ENCODE measurements at places on chromosomes 5 and 9.

DNA sequence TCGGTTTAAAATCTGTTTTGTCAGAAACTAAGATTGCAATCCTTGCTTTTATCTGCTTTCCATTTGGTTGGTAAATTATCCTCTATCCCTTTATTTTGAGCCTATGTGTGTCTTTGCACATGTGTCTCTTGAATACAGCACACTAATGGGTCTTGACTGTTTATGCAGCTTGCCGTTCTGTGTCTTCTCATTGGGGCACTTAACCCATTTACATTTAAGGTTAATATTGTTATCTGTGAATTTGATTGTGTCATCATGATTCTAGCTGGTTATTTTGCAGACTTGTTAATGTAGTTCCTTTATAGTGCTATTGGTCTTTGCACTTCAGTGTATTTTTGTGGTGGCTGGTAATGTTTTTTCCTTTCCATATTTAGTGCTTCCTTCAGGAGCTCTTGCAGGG is 36.3 kb upstream of the SMIM15 start:
- DNase-seq, result no peak

DNA sequence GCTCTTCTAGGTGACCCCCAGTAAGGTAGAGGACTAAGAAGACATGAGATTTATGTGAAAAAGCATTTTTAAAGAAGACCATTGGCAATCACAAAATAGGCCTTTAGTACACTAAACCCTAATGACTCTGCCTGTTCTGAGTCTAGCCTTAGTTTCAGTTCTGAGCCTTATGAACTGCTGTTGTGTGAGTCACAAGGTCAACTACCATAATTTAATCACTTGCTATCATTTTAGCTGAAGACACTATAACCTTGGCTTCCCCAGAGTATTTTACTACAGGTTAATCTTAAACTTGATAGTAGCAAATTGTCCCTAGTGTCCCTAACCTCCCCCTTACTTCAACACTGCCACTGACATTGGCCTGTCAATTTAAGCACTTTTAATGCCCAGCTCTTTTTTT is 34.4 kb downstream of the APC start:
- DNase-seq, result no peak

GRCh38 chr5:82886911-82887310 is 190.3 kb downstream of the TMEM167A start:
- DNase-seq, result no peak

GRCh38 chr5:159149085-159149484 is 49.4 kb upstream of the EBF1 start:
- no peak for DNase-seq

- no peak for DNase-seq
Measured at GRCh38 chr5:143142596-143143435, 260.7 kb downstream of the NR3C1 start.

- DNase-seq, result no peak
Measured at GRCh38 chr9:136840140-136840876, 2.0 kb upstream of the AJM1 start.

DNA sequence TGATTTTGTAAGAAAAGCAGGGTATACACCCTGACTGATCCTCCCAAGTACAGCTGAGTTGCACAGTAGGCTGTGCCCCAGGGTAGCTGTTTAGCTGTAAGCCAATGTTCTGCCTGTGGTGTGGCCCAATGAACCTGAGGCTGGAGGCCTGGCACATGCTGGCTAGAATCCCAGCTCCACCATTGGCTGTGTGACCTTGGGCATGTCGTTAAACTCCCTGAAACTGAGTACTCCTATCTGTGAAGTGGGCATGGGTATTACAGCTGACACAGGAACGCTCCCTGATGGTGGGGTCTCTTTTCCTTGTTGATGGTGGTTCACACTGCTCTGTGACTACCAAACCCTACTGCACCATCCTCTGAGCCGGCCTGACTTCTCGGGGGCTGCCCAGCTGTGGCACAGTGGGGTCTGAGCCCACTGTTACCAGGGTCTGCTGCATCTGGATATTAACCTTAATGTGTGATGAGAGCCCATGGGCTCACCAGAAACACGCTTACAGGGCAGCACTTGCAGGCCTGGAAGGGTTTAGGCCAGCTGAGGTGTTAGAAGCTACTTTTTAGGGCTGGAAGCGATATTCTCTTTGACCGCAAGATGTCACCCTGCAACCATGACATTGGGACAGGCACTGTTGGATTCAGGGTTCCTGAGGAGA is 7.0 kb upstream of the GADD45G start:
- peak; percentile 76 for DNase-seq

GRCh38 chr5:153896701-153897100 is 142.0 kb downstream of the FAM114A2 start:
- DNase-seq, result peak; percentile 16

- DNase-seq, result peak; percentile 28
Measured at GRCh38 chr5:143435210-143435657, 31.7 kb upstream of the NR3C1 start.

DNA sequence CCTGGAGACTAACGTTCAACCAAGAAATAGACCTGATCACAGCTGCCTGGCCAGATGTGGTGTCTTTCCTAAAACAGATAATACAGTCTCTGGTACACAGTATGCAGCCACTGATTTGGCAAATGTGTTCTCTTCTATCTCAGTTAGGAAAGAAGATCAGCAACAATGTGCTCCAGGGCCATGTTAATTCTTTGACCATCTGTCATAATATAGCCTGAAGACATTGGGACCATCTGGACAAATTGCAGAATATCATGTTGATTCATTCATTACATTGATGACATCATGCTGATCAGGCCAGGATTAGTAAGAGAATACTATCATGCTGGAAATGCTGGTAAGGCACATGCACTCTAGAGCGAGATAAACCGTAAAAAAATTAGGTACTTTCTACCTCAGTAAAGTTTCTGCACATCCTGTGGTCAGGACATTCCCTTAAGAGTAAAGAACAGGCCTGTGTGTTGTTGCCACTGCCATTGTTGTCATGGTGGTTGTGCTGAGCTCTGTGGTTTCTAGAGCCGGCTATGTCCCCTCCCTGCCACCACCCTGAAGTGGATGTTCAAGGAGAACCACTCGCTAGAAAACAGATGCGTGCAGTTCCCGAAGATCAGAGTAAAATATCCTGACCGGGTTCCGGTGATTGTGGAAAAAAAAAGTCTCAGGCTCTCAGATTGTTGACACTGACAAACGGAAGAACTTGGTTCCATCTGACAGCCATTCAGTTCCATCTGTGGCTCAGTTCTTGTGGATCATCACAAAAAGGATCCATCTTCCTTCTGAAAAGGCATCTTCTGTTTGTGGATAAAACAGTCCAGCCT is 6.4 kb upstream of the JMY start:
- no peak for DNase-seq

GRCh38 chr9:81389569-81389993 is 299.8 kb downstream of the TLE1 start:
- DNase-seq, result no peak

GRCh38 chr9:131432050-131432449 is 38.2 kb downstream of the PRRC2B start:
- DNase-seq, result no peak

DNA sequence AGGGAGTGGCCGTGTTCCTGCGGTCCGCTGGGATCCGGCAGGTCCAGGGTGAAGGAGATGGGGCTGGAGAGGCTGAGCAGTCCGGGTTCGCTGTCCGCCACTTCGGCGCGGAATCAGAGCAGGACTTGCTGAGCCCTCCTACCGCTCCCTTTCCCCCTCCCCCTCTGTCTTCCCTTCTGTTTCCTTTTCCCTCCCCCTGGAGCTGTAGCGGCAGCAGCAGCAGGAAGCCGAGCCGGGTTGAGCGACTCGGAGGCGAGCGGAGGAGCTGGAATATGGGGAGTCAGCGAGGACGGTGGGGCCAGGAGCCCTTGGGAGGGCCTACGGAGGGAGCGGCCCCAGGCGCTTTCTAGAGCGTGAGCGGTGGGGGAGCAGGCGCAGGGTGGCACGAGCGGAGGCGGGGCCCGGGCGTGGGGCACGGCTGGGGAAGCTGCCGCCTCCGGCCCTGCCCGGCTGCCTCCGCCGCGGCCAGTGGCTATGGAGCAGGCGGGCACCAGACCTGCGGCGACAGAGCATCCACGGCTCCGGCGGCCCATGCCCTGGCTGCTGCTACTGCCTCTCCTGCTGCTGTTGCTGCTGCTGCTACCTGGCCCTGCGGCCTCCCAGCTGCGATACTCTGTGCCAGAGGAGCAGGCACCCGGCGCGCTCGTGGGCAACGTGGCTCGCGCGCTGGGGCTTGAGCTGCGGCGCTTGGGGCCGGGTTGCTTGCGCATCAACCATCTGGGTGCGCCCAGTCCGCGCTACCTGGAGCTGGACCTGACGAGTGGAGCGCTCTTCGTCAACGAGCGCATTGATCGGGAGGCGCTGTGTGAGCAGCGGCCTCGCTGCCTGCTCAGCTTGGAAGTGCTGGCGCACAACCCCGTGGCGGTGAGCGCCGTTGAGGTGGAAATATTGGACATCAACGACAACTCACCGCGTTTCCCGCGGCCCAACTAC is at the start of gene PCDHAC2:
TSS of gene PCDHAC2 (plus strand) at position 184 of the 933 bp plus-strand sequence. CDS start at position 475, 291 bp downstream.
- no peak for DNase-seq

- DNase-seq, result no peak
Measured at GRCh38 chr5:38639377-38640358, 83.2 kb upstream of the LIFR start.

DNA sequence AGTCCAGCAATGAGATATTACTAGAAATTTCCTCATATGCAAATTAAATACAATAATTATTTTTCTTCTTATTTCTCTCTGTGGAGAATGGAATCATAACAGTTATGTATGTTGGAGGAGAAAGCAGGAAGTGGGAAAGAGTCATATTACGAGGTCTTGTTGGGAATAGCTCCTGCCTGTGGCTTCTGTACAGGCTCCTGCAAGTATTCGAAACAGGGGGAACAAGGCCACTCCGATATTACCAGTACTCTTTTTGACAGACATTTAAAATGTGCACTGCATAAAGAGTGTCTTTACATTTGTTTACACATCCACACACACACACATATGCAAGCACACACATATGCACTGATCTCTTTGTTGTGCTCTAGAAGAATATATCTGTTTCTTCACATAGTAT is 812.0 kb upstream of the ZNF608 start:
- DNase-seq, result no peak

DNA sequence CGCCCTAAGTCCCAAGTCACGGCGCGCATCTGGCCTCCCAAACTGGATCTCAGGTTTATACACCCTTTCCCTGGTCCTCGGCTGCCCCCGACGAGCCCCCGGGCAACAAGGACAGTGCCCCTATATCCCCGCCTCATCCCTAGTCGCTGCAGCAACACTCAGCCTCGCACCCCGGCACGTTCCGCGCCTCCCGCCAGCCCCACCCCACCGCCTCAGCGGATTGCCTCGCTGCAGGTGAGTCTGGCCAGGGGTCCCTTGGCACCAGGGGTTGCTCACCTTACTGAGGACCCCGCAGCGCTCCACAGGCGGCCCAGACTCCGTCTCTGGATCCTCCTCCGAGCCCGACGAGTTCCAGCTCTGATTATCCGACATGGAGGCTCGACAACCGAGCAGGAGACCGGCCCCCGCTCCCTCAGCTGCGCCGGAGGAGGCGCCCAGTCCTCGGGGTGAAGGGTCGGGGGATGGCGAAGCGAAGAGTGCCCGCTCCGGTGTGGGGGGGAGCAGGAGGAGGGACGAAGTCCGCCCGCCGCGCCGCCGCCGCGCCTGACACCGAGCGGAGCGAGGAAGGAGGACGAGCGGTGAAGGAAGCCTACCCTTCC is 494 bp downstream of the CERT1 start:
- DNase-seq, result peak; percentile 9

- peak; percentile 74 for DNase-seq
Measured at GRCh38 chr5:54738118-54738972, 220.8 kb downstream of the SNX18 start.

DNA sequence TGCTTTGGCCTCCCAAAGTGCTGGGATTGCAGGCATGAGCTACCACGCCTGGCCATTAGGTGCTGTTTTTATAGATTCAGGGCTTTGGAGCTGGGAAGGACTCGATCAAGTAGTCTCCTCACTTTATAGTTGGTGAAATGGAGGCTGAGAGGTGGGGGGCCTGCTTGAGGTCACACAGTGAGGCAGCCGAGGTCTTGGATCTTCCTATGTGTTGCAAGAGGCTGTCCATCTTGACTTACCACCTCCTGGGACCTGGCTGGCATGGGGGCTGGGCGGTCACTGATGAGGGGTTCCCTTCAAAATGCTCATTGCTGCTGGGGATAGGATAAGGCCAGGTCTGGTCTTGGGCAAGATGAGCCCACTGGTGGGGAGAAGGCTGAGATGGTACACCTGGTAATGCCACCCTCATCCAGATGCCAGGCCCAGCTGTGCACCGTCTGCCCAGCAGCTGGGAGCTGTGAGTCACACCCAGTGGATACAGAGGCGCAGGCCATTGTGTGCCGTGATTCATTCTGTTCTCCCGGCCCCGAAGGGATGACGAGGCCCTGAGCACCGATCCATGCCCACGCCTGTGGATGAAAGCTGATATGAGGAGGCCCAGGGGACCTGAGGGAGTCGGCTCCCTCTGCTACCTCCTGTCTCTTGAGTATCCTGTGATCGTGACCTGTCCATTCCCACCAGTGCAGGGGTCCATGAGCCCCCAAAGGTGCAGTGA is 10.5 kb upstream of the NDST1 start:
- DNase-seq, result no peak

- no peak for DNase-seq
Measured at GRCh38 chr5:67144183-67144639, 52.4 kb downstream of the CD180 start.

DNA sequence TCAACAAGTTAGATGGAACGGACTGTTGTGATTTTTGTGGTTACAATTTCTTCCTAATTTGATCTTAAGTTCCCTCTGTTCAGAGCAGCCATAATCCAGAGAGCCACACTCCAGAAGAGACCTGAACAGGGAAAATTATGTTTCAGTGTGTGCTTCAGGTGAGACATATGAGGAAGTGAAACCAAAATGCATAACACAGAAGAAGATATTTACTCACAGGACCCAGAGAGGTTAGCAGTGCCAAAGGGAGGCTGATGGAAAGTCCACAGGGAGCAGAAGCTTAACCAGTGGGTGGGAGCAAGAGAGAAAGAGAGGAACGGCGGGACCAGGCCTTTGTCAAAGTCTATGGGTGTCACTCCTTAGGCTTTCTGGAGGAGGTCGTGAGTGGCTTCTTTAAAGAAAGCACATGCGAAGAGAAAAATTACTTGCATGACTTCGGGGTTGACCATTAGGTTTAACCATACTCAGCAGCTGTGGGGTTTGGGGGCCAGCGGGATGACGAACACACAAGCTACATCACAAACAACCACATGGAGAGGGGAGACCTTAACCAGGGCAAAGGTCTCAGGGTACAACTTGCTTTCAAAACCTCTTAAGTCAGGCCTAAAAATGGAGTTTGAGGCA is 141.4 kb downstream of the MED10 start:
- no peak for DNase-seq

GRCh38 chr5:150665044-150665443 is 4.0 kb downstream of the MYOZ3 start:
- DNase-seq, result no peak

Measured in hematopoietic multipotent progenitor cell treated with erythropoietin and hydrocortisone succinate and interleukin-3 and kit ligand, for 8 days (in vitro differentiated cells).